ENCODE measurements at places on chromosomes 13 and 19.

GRCh38 chr13:37510441-37510840 lies 88.1 kb downstream of the POSTN start:
- DNase-seq = no peak

GRCh38 chr13:70694996-70695715 lies 586.9 kb upstream of the KLHL1 start:
- DNase-seq = no peak

DNA sequence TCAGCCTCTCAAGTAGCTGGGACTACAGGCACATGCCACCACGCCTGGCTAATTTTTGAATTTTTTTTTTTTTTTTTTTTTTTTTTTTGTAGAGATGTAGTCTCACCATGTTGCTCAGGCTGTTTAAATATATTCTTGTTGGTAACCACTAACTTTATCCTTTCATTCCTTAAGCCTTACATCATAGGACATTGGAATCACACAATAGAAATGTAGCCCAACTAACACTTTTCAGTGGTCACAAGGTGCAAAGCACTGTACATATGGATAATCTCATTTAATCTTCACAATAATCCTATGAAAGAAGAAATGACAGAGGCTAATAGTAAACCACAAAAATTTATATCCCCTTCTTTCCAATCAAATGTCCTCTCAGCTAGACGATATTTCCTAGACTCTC lies 417.8 kb upstream of the DACH1 start:
- DNase-seq = peak; percentile 14

DNA sequence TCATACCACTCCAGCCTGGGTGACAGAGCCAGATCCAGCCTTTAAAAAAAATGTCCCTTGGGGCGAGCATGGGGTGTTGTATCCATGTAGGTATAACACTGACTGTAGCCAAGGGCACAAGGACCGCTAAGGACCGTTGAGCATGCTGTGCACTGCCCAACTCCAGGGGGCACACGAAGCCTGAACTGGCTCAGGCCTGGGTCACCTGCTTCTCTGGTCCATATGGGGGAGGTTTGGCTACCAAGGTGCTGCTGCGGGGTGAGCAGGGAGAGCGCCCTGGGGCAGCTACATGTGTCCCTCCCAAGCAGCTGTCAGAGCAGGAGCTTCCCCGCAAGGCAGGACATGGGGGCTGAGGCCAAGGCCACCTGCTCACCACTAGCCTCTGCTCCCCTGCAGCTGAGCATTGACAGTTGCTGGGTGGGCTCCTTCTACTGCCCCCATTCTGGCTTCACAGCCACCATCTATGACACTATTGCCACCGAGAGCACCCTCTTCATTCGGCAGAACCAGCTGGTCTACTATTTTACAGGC lies 16.3 kb downstream of the CATSPERG start:
- DNase-seq = no peak

DNA sequence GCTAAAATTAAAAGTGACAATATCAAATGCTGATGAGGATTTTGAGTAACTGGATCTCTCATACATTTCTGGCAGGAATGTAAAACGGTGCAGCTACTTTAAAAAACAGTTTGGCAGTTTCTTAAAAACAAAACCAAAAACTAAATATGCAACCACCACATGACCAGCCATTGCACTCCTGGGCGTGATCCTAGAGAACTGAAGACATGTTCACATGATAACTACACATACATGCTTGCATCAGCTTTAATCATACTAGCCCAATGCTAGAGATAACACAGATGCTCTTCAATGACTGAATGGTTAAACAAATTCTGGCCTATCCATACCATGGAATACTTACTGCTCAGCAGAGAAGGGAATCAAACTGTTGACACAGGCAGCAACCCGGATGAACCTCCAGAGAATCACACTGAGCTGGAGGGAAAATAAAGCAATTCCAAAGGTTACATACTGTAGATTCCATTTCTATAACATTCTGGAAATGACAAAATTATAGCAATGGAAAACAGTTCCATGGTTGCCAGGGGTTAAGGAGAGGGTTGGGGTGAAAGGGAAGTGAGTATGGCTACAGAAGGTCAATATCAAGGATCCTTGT lies 25.5 kb upstream of the NAXD start:
- DNase-seq = no peak

DNA sequence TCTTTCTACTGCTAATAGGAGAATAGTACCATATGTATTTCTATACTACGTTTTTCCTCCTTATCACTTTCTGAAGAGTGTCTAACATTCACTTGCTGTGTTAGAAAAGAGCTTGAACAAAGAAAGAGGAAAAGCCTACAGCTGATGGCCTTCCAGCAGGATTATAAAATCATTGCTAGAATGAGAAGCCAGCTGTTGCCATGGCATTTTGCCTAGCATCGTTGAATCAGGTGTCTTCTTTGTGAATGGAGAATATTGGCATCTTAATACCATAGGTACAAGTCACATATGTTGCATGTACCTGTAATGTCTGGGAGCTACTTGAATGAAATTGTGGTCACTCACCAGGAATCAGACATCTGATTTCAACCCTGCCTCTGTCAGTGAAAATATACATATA lies 1174.9 kb downstream of the PCDH17 start:
- no peak for DNase-seq

- DNase-seq = no peak
Measured at GRCh38 chr13:48163061-48163460, 68.2 kb upstream of the MED4 start.
